ENCODE measurements at places on chromosomes 6 and 20.

GRCh38 chr20:1619861-1620444, at the start of gene SIRPB1:
Gene SIRPB1, minus strand, starts transcription at chr20:1620009. Its CDS starts 65 bp downstream, at chr20:1619944.
- DNase-seq = no peak

- no peak for DNase-seq
Observed at GRCh38 chr6:25054469-25054868, 118.7 kb upstream of the RIPOR2 start.

DNA sequence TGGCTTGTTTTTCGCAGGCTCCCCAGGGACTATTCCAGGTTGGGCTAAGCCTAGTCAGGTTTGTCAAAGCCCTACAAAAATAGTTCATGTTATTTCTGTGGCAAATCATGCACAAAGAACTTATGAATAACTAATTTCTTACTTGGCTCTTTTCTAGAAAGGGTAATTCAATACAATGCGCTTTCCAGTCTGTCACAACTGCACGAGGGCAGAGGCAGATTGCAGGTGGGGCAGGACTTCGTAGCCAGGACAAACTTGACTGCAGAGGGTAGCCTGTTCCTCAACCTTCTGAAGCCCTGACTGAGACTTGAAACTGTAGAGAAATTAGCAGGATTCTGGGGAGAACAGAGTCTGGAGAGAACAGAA, 253.5 kb downstream of the QKI start:
- DNase-seq = no peak

- no peak for DNase-seq
Observed at GRCh38 chr6:128727500-128727899, 155.4 kb upstream of the LAMA2 start.

GRCh38 chr20:12171923-12172524, 254.3 kb downstream of the BTBD3 start:
- no peak for DNase-seq

- no peak for DNase-seq
Observed at GRCh38 chr20:53091789-53092188, 119.6 kb downstream of the TSHZ2 start.

- DNase-seq = no peak
Observed at GRCh38 chr20:18645851-18646250, 58.0 kb downstream of the DTD1 start.

DNA sequence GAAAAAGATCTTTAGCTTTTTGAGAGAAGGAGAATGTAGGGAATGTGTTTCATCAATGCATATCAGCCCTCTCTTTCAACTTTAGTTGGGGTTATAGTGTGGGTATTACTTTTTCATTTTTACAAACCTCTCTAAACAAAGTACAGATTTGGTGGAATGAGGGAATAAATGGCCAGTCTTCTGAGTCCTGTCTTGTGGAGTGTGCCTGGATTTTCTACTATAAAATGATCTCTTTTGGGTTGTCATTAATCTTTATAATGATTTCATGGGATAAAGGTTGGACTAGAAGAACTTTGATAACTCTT, 209.3 kb downstream of the RNF144B start:
- DNase-seq = no peak

Measured in stimulated activated CD4-positive, alpha-beta T cell treated with anti-CD3 and anti-CD28 coated beads, Interleukin-1b, Interleukin-23, amount 100 ng/mL, for 1 hour (primary cell).